ENCODE measurements at places on chromosomes 6 and 20. TPM values are rescaled to one million over a fixed set of nuclear protein-coding genes. Genes with fewer than 3 reads are reported as not detected.

EFCAB8 gene
- 0.22 TPM for total RNA-seq

BMP7 gene
- not detected for total RNA-seq

CCN6 gene
- 36.8 TPM for total RNA-seq

MDFI gene
- total RNA-seq, result 4.0 TPM

SPEF1 gene
- 0.22 TPM for total RNA-seq

CPXM1 gene
- total RNA-seq, result 0.22 TPM

MCM8 gene
- 5.4 TPM for total RNA-seq

PHACTR1 gene
- total RNA-seq, result 12.2 TPM

Data from articular chondrocyte of knee joint (primary cell).